ENCODE measurements at places on chromosomes 13 and 19.

DNA sequence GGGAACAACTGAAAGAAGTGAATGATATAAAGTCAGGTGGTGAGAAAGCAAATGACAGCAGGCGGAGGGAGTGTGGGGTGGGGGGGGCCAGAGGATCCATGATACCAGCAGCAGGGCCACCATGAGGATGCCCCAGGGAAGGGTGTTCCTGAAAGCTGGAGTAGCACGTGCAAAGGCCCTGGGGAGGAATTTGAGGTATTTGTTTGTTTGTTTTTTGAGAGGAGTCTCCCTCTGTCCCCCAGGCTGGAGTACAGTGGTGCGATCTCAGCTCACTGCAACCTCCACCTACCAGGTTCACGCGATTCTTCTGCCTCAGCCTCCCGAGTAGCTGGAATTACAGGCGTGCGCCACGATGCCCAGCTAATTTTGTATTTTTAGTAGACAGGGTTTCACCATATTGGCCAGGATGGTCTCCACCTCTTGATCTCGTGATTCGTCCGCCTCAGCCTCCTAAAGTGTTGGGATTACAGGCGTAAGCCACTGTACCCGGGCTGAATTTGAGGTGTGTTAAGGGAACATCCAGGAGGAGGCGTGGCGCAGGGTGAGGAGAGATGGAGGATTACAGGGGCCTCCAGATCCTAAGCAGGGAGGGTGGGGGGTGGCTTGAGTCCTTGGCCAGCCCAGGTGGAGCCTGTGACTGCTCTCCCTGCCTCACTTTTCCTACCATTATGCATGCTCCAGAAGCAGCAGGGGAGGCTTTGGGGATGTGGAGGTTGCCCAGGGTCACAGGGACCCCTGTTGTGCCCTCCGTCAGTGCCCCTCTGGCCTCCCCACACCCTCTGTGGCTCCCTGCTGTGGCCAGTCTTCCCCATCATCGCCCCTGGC, 12.4 kb upstream of the JUND start:
- DNase-seq = no peak

GRCh38 chr13:25752957-25753551, 298.8 kb downstream of the SHISA2 start:
- DNase-seq = no peak

DNA sequence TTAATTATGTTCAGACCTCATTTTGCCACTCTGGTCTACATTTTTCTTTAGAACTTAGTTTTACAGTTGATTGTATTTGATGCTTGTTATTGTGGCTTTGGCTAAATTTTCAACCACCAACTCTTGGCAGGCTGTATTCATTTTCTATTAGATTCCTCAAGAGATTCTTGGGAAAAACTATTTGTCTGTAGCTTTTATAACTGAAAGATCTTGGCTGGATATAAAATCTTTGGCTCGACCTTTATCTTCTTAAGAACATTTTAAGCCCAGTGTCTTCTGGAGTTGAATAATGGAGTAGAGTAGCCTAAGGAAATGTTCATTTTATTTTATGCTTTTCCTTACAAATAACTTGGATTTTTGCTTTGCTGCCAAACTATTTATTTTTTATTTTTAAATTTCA, 848.5 kb downstream of the PCDH17 start:
- DNase-seq = no peak

DNA sequence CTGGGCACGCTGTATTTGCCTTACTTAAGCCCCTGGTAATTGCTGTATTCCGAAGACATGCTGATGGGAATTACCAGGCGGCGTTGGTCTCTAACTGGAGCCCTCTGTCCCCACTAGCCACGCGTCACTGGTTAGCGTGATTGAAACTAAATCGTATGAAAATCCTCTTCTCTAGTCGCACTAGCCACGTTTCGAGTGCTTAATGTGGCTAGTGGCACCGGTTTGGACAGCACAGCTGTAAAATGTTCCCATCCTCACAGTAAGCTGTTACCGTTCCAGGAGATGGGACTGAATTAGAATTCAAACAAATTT, 676 bp downstream of the BRCA2 start:
- DNase-seq = no peak

DNA sequence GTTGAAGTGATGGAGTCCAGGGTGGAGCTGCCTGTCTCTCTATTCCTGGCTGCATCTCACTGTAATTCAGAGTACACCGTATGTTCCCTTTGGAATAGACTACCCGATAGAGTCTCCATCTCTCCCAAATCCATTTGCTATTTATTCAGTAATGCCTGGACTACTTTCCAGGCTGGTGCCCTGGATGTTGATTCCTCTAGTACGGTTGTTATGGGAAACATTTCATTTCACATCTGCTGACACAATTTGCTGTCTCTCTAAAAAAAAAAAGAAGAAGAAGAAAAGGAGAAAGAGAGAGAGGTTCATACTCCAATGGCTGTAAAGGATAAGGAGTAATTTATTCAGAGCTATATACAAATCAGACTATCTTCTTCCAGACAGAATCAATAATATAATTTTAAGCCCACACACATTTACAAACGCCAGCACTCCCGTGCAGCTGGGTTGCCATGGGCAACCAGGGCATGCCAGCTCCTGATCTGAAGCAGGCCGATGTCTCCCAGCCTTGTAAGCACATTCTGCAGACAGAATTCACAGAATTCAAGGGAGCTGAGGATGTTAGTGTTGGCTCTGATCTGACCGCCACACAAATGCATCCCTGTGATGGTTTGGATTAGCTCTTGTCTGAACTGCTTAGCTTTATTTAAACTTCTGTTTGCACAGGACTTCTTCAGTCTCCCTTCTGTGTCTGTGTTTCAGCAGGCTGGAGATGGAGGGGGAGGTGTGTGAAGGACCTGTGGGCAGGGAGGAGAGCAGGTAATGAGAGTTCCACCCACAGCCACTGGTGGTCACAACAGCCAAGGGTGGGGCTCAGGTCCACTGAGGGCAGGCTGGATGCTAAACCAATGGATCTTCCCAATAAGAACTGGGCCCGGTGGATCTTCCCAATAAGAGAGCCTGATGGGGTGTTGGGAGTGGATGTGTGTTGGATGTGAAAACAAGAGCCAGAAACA, 66.0 kb downstream of the TEX26 start:
- DNase-seq = no peak

- no peak for DNase-seq
Observed at GRCh38 chr13:106424805-106425204, 110.7 kb downstream of the EFNB2 start.

DNA sequence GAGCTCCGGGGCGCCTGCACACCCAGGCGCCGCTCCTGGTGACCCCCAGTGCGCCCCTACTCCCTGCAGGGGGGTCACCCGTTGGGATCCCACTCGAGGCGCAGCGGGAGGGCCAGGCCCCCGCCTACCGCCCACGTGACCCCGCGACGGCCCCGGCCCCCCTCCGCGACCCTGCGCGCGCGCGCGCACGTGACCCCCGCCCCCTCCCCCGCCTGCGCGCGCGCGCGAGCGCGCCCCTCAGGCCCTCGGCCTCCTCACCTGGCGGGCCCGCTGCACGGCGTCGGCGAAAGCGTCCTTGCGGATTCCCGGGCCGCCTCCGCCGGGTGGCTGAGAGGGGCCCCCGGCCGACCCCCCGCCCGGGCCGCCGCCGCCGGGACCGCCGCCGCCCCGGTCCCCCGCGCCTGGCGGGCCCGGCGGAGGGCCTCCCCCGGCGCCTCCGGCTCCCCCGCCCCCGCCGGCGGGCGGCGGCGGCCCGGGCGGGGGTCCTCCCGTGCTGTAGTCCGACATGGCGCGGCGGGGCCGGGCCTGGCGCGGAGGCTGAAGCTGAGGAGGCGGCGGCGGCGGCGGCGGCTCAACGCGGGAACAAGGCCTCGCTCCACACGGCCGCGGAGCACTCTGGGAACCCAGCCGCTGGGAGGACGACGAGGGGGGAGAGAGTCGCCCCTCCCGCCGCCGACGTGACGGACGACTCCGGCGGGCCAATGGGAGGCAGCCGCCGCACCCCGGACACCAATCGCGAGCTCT, at the start of gene KHSRP:
Gene KHSRP, minus strand, starts transcription at position 617 of the 744 bp plus-strand sequence. Its CDS starts 110 bp downstream, at position 507.
- DNase-seq = peak; percentile 40

GRCh38 chr13:69769608-69770007, 338.0 kb upstream of the ATXN8OS start:
- DNase-seq = no peak

- DNase-seq = no peak
Observed at GRCh38 chr13:94550062-94550738, 45.8 kb downstream of the TGDS start.

DNA sequence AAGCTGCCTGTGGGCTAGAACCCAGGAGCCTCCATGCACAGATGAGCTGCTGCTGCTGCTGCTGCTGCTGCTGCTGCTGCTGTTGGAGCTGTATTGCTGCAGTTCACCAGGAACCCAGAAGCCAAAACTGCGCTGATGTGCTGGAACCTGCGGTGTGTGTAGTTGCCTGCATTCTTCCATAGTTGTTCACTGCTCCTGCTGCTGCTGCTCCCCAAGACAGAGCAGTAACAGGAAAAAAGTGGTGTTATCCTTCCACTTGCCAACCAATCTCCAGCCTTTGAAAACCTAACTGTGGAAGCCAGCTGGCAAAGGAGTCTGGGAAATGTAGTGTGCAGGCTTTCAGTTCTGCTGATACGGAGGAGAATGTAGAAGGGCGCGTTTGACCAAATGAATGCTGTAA, 37.9 kb downstream of the ARHGAP35 start:
- DNase-seq = no peak

DNA sequence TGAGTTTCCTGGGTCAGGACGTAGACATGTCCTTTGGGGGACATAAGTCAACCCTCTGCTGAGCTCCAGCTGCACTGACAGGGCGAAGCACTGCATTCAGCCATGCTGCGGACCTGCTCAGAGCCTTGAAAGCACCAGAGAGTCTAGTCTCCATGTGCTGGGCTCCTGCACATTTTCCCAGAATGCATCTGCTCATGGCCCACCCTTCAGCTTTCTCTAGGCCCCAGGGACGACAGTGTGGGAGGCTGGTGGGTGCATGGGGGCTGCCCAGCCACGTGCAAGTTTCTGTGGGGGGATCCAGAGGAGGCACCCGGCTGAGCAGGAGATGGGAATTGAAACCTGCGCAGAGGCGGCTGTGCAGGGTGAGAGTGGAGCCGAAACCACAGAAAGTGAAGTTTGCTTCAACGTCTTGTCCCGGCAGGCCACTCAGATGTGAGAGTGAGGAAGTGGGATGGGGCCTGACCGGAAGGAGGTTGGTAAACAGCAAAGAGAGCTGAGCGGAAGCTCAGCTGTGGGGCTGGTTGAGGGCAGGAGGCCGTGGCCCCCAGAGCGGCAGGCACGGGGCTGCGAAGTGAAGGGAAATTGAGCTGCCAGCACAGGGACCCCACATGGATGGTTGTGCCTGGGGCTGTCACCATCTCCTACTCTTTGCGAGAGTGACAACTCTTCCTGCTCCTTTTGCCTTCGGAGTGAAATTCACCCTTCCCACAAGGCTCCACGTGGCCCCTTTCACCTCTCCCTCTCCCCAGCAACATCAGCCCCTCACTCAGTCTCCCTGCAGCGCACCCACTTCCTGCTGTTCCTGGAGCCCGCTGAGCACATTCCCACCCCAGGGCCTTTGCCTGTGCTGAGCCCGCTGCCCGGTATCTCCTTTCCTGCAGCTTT, 11.8 kb downstream of the PGLS start:
- peak; percentile 59 for DNase-seq

DNA sequence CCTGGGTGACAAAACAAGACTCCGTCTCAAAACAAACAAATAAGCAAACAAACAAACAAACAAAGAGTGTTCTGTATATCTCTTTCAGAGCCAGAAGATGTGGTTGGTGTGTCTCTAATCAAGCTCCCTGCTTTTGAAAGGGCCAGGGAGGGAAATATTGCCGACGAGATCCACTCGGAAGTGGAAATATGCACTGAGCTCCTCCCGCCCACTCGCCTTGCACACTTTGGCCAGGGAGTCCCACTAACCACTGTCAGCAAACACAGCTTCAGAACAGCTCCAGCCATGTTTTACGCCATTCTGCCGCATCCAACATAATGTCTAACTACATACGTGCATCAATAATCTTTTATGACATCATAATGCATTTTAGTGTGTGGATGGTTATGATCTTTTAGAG, 155.5 kb upstream of the VSTM2B start:
- no peak for DNase-seq

DNA sequence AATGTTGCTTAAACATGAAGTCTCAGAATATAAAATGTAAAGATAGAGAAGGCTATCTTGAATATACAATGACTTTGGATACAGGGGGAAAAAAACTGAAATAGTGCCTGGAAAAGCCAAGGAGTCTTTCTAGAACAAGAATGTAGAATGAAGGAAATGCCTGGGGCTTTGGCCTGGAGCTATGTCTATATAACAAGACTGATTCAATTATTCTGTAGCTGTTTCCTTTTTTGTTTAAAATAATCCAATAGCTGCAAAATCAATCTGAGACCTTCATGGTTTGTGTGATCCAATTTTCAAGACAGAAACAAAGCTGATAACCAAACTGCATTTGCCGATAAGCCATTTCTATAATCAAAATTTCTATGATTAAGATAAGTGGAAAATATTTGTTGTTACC, 530.9 kb upstream of the NBEA start:
- no peak for DNase-seq

DNA sequence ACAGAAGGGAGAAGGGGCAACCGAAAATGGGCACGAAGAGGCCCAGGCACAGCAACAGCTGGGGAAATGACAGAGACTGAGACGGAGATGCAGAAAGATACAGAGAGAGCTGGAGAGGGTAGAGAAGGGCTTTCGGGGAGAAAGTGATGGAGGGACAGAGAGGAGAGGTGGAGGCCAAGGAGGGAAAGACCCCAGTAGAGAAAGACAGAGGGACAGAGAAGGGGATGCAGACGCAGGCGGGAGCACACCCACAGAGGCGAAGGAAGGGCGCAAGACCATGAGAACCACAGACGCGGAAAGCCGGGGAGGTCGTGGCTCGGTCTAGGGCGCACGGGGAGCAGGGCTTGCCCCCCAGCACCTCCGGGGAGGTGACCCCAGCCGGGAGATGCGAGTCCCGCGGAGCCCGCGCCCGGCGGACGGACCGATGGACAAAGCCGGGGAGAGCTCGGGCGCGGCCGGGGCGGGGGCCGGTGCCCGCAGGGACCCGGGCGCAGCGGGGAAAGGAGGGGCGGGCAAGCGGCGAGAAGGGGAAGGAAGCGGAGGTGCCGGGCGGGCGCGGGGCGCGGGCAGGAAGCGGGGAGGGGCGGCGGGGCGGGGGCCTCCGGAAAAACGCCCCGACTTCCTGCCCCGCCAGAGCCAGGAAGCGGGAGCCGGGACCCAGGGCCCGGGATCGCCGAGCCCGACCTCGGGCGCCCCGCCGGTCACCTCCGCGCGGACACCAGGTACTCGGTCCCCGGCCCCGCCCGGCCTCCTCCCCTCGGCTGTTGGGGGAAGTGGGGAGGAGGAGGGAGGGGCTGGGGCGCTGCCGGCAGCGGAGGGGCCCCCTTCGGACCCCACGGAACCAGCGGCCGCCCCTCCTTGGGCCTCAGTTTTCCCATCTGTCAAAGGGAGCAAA, at the start of gene ARHGEF1:
Gene ARHGEF1, plus strand, starts transcription at position 617 of the 895 bp plus-strand sequence. CDS start 4,899 bp downstream, outside the sequence.
- DNase-seq = peak; percentile 71

DNA sequence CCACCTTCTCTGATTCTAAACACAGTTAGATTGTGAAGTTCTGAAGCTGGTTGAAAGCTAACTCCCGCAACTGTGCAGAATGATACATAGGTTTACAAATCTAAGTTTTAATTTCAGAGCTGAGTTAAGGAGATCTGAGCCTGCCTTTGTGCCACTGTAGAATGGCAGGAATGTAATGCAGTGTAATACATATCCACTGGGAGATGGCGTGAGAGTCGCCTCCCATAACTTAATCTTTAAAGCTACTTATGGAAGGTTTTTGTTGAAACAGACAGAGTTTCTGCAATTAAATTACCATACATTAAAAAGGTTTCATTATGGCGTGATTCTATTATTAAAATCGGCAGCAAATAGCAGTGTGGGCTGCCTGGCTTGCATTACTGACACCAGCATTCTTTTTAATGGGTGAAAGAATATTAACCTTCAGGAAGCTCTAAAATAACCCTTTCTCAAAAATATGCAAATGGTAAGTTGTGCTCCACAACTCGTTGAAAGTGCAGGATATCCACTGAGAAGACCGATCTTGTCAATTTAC, 257.4 kb downstream of the OLFM4 start:
- DNase-seq = no peak
